Effector CD4-positive, alpha-beta T cell (primary cell): ENCODE measurements at places on chromosomes 6 and 20.

GRCh38 chr6:131979515-131980337 lies 28.6 kb upstream of the CCN2 start:
- no peak for DNase-seq

- DNase-seq, result no peak
Observed at GRCh38 chr20:38301309-38301708, 2.6 kb upstream of the BPI start.

DNA sequence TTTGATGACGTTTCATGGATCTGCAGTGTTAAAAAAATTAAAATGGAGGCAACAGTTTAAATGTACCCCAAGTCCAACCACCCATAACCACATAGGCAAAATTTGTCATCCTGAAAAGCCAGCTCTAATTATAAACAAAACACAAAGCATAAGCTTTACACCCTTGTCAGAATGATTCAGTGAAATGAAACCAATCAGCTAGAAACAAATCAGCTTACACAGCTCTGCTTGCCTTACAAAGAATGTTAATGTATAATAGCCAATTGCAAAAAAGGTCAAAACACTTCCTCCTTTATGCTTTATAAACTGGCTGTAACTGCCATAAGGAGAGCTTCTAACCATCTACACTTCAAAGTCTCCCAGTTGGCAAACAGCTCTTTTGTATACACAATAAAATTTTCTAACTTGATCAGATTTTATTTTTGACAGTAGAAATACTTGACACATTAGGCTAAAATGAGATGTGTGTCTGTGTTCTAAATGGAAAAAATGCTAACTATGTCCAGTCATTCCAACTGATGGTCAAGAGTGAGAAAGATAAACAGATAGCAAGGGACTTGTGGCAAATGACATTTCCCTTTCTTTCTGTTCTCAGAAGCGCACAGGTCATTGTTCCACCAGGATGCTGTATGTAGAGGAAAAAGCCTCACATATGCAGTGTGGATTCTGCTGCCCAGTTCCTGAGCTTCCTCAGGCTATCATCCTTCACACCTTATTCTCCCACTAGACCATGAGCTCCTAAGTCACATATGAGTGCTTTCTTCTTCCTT lies 344.3 kb upstream of the ID4 start:
- no peak for DNase-seq

GRCh38 chr6:37741757-37742400 lies 44.2 kb upstream of the MDGA1 start:
- no peak for DNase-seq

GRCh38 chr20:15599961-15600360 lies 973.3 kb downstream of the KIF16B start:
- DNase-seq, result no peak

GRCh38 chr20:34108616-34109174 lies 3.3 kb downstream of the EIF2S2 start:
- DNase-seq, result no peak

DNA sequence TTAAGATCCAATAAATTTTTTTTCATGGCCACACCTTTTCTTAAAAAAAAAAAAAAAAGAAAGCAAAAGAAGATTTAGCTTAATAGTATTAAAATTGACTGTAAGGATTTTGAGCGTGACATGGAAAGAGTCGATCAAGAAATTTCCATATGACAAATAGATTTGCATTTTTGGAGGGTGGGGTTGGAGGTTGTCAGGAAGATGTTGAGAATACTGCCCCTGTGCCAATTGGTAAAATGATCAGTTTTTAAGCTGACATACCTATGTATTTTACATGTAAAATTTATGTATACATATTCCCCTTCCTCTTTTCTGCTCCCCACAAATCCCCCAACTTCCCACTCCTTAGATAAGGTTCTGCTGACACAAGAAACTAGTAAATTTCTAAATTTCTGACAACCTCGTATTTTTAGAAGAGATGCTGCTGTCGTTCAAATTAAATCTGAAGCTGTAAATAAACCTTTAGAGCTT lies 520.9 kb downstream of the CD83 start:
- no peak for DNase-seq

- no peak for DNase-seq
Observed at GRCh38 chr6:14818422-14818884, 427.4 kb upstream of the JARID2 start.

DNA sequence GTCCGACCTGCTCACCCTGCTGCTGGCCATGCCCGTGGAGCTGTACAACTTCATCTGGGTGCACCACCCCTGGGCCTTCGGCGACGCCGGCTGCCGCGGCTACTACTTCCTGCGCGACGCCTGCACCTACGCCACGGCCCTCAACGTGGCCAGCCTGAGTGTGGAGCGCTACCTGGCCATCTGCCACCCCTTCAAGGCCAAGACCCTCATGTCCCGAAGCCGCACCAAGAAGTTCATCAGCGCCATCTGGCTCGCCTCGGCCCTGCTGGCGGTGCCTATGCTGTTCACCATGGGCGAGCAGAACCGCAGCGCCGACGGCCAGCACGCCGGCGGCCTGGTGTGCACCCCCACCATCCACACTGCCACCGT lies 885 bp downstream of the NTSR1 start:
- no peak for DNase-seq

GRCh38 chr6:138000941-138001340 lies 106.3 kb downstream of the PERP start:
- no peak for DNase-seq

GRCh38 chr20:51318058-51318949 lies 224.2 kb downstream of the NFATC2 start:
- DNase-seq, result peak; percentile 16

GRCh38 chr6:38034274-38034914 lies 214.9 kb downstream of the ZFAND3 start:
- no peak for DNase-seq

DNA sequence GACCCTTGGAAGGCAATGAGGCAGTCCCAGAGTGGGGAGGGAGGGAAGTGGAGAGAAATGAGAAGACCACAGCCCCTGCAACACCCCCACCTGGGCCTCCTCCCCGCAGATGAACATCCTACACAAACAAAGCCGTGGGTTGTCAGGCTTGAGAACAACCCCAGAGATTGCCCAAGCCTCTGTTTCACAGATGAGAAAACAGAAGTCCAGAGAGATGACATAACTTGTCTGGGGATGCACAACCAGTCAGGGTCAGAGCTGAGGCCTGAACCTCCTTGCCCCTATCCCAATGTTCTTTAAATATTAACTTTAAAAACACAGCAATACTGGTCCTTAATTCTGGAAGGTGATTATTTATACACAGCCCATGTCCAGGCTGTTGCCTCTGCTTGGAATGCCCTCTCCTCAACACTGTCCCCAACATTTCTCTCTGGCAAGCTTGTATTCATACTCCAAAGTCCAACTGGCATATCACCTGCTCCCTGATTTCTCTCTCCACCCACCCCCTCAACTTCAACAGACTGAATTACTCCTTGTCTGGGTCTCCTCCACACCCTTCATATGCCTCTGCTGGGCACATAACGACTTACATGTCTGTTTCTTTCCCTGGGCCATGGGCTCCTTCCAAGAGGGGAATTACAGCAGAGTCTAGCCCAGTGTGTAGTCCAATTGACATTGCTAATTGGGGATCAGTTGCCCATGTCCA lies 135.5 kb upstream of the LRFN2 start:
- DNase-seq, result no peak

- peak; percentile 51 for DNase-seq
Observed at GRCh38 chr6:87151781-87152525, 3.4 kb upstream of the ZNF292 start.

GRCh38 chr20:23585808-23586734 lies 17.8 kb upstream of the CST9L start:
- no peak for DNase-seq

GRCh38 chr6:163176097-163176496 lies 238.4 kb upstream of the QKI start:
- DNase-seq, result no peak

- no peak for DNase-seq
Observed at GRCh38 chr6:2157441-2158127, 87.8 kb downstream of the GMDS start.

- no peak for DNase-seq
Observed at GRCh38 chr6:139364982-139365379, 9.5 kb downstream of the CITED2 start.

GRCh38 chr6:158557927-158558326 lies 2.0 kb upstream of the TMEM181 start:
- no peak for DNase-seq

DNA sequence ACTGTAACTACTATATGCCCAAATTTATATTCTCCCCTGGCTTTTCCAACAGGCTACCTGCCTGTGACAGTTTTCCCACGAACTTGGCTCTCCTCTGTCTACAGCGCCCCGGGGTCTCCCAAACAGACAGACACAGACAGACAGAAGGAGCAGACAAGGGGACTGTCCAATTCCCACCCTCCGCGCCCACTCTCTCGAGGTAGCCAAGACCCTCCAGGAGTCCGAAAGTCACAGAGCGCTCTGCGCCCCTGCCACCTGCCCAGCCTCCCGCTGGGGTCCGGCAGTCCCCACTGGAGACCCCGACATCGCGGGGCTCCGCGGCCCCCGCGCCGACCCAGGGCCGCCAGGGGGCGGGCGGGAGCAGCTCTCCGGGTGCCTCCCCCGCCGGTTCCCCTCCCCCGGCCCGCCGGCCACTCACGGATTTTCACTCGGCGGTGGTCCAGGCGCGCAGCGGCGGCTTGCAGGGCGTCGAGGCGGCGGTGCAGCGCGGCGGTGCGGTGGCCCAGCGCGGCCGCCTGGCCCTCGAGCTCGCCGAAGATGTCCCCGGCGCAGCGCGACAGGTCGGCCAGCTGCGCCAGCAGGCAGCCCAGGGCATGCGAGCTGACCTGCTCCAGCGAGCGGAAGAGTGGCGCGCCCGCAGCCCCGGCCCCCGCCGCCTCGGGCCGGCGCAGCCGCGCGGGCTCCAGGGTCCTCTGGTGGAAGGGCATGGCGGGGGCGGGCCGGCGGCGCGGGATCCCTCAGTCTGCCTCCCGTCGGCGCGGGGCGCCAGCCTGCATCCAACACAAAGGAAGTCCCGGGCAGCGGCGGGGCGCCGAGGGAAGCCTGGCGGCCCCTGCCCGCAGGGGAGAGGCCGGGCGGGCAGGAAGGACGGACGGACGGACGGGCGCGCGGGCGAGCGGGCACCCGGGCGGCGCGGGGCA lies 81.3 kb upstream of the CCDC28A start:
- DNase-seq, result peak; percentile 13

- DNase-seq, result no peak
Observed at GRCh38 chr20:44187054-44187771, at the start of gene JPH2. JPH2 (minus strand) TSS chr20:44187188; CDS start chr20:44186705, 483 bp downstream.

- no peak for DNase-seq
Observed at GRCh38 chr6:43790031-43790430, 20.0 kb downstream of the VEGFA start.

DNA sequence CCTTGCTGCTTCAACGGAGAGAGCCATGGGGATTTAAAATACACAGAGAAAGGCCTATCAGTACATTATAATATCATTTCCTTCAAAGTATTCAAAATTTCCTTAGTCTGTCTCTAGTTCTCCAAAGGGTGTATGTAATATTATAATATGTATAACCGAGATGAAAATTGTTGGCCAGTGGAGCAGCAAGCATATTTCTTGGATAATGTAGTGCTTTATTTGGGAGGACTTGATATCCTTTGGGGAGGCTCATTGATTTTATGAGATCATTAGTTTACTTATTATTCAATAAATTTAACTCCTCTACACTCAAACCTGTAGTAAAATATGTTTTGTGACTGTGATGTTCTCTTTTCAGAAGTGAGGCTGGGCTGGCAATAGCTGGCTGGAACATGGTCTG lies 802.9 kb upstream of the FLRT3 start:
- DNase-seq, result no peak

GRCh38 chr6:165647041-165647440 lies 16.0 kb downstream of the PDE10A start:
- no peak for DNase-seq

DNA sequence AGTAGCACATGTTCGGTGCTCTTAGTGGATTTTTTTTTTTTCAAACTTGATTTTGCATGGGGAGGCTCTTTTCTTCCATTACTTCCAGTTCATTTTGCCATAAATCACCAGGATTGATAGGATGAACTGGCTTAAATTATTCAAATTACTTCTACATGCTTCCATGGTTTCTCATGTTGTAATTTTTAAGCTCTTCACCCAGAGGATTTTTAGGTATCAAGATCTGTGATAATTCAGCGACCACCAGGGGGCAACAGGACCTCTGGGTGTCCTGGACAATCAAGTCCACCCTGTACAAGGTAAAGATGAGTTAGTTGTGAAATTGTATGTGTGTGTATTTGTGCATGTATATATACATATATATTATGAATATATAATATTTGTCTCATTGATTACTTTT lies 4.2 kb upstream of the EPHA7 start:
- DNase-seq, result no peak

- no peak for DNase-seq
Observed at GRCh38 chr6:9252799-9253198, 817.5 kb upstream of the SLC35B3 start.

GRCh38 chr6:166253778-166254204 lies 54.4 kb downstream of the PRR18 start:
- no peak for DNase-seq

DNA sequence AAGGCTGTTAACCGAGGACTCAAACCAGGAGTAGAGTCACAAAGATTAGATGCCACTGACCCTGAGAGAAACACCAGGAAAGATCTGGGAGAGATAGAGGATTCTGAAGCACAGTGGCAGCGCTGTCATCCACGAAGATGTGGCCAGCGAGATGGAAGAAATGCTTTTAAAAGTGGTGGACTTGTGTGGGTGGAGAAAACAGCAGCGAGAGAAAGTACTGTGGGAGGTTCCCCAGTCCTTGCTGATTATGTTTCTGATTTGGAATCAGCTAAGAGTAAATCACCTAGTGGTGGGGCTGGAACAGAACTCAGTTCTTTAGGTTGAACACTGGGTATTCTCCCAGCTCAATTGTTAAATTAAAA lies 435 bp upstream of the ZNF322 start:
- peak; percentile 3 for DNase-seq

DNA sequence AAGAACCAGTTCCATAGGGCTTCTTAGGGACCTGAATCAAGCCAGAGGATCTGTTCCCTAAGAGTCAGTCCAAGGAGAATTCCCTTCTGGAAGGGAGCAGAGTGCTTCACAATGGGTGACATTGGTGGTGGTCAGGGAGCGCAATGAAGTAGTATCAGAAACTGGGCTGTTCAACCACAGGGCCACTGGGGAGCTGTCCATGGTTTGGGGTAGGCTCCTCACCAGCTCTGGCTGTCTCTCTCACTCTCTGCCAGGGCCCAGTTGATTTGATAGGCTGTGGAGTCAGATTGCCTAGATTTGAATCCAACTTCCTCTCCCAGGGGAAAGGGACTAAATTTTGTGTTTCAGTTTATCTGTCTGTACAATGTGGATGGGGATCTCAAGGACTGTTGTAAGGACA lies 36.7 kb upstream of the CHD6 start:
- DNase-seq, result no peak

DNA sequence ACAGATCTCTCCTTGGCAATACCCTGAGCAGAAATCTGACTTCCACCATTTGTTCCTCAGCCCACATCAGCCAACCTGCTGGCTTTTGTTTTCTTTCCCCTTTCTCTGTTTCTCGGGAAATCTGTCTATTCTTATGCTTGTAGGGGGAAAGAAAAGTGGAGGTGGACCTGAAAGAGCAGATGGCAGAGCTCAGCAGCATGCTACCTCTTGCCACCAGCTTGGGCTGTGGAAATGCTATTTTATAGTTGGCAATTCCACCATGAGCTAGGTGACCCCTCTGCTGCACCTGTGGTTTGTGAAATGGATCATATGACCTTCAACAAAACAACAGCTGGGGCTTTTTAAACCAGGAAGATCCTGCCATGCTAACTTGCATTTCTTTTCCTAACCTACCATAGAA lies 6.8 kb upstream of the SPATS1 start:
- no peak for DNase-seq

- DNase-seq, result no peak
Observed at GRCh38 chr6:24520929-24521546, 26.3 kb downstream of the ALDH5A1 start.

GRCh38 chr6:11711984-11712711 lies 66.5 kb downstream of the ADTRP start:
- DNase-seq, result no peak
